ENCODE measurements at places on chromosomes 7 and 10.

DNA sequence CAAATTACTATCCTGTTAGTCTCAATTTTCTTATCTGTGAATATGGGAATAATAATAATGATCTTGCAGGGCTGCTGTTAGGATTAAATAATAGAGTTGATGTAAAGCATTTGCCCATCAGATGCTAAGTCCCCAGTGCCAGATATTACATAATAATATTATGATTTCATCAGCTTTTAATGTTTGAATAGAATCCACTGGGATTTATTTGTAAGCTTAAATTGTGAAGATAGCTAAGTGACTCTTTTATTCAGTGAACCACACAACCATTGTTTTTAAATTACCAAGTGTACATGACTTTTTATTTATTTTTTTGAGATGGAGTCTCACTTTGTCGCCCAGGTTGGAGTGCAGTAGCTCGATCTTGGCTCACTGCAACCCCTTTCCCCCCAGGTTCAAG is 510.3 kb upstream of the DPP6 start:
- DNase-seq, result no peak

DNA sequence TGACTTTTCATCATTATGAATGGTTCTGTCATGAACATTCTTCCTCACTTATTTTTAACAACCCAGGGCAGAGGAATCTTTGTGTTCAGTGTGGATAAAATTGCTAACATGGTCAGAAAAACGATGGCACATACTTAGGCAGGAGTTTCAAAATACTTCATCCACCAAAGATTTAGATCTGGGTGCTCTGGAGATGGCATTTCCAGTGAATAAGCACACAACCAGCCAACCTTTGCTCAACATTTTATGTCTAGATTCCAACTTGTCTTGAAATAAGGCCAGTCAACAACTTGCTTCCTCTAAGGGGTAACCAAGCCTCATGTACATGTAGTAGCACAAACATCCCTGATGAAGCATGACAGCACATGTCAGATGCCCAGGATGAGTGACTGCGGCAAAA is 33.4 kb upstream of the ADRB1 start:
- DNase-seq, result no peak

DNA sequence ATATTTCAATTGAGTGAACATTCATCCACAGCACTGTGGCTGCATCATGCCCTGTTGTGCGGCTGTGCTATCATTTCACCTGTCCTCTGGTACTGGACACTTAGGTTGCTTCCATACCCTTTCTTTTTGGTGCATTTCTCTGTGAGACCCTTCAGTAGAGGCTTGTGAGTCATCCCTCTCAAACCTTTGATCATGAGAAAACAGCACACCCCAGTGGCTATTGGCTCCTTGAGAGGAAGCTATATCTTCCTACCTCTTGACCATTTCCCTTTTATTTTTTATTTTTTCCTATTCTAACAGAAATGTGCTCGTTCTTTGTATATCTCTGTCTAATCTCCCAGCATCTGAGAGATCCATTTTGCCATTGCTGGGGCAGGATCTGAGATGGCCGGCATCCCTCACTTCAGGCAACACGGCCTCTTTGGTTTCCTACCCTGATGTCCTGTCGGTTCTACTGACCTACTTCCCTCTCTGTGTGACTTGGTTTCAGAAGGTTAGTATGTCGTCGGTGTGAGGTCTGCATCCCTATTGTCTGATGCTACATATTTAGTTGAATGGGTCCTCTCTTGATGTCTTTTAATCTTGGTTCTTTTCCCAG is 23.8 kb upstream of the PIK3AP1 start:
- DNase-seq, result no peak

DNA sequence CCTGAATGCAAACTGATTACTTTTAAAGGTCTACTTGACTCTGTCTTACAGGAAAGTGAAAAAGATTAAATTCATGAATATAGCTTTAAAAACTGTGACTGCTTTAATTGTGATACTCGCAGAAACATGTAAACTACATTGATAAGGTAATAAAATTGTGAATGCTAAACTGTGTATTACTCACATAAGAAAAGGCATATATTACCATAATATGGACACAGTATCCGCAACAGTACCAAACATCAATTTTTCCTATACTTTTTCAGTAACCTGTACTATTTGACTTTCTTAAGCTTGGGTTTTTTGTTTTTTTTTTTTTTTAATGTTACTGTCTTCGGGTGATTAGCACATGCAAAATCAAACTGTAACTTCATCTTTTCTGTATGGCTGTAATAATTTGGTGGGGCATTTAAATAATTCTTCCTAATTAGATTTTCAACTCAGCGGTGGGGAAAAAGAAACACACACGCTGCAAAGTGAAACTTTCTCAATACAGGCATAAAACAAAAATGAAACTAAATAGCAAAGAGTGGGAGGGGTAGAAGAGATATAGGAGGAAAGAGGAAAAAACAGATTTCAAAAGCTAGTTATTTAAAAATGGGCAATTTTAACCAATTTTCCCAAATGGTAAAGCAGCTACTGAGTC is 23.2 kb downstream of the NT5C3A start:
- no peak for DNase-seq

DNA sequence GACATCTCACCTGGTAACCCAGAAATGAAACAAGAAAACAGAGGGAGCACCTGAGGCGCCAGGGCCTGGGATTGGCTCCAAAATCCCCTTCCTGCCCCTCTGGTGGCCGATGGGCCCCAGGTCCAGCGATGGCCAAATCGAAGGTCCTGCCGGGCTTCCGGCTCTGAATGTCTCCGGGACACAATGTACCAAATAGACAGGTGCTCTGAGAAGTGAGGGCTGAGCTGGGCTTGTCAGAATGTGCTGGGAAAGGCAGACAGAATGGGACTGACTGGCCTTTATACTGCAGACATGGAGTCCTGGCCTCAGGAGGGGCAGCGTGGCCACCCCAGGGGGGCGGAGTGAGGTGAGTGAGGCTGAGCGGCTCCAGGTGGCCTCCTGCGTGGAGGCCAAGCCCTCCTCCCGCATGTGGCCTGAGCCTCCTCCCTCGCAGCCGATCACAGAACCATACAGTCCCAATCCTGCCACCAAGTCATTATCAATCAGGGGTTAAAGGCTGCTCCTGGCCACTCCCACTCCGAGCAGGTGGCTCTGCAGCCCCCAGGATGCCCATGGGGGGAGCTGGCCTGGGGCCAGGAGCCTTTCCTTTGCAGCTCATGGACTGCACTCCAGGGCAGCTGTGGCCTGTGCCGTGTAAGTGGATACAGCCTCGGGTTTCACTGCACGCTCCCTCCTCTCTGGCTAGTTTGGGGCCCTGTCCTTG is 185.5 kb downstream of the ADARB2 start:
- DNase-seq, result no peak

DNA sequence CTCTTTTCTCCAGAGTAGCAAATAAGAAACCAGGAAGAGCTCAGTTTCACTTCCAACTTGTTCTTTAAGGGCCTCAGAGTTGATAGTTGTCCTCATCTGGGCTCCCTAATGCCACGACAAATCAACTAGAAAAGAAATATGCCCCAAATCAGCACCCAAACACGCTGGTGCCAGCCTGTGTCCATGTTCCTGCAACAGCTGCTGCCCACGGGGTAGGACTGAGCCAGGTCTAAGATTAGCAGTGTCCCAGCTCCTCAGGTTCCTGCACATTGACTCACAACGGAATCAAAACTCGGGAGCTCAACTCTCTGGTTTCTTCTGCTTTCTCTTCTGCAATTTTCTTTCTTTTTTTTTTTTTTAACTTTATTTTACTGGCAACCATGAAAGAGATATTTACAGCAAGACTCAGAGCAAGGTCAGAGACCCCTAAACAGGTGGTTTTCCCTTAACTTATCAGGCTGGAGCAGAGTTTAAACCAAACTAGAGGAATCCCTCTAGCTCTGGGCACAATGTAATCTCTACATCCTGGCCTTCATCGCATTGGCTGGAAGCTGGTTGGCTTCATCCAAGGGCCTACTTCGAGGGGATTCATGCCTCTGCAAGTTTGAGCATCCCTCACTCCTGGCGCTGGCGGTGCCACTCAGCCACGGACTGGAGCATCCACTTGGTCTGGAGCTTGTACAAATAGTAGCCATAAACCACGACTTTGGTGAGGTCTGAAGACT is 126.1 kb downstream of the PFKFB3 start:
- DNase-seq, result no peak

DNA sequence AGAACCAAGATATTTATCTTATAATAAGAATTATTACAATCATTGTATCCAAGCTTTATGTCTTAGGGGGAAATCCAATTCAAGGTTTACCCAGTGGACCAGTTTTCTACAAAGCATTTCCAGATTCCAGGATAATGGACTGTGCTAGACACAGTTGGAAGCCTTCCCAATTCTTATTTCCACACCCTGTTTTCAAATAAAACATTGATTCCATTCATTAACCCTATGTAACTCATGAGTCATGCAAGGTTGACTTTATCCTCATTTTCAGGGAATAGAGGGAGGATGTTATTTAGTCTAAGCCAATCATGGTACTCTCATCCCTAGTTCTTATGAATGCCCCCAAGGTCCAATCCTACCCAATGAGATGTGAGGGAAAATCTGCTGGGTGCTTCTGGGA is 145.7 kb downstream of the RNLS start:
- DNase-seq, result no peak

GRCh38 chr10:51804866-51805265 is 105.5 kb upstream of the CSTF2T start:
- no peak for DNase-seq

- DNase-seq, result peak; percentile 39
Observed at GRCh38 chr7:30445770-30446169, 32.8 kb downstream of the NOD1 start.

- DNase-seq, result peak; percentile 79
Observed at GRCh38 chr7:102079140-102080018, 207.3 kb upstream of the SH2B2 start.

DNA sequence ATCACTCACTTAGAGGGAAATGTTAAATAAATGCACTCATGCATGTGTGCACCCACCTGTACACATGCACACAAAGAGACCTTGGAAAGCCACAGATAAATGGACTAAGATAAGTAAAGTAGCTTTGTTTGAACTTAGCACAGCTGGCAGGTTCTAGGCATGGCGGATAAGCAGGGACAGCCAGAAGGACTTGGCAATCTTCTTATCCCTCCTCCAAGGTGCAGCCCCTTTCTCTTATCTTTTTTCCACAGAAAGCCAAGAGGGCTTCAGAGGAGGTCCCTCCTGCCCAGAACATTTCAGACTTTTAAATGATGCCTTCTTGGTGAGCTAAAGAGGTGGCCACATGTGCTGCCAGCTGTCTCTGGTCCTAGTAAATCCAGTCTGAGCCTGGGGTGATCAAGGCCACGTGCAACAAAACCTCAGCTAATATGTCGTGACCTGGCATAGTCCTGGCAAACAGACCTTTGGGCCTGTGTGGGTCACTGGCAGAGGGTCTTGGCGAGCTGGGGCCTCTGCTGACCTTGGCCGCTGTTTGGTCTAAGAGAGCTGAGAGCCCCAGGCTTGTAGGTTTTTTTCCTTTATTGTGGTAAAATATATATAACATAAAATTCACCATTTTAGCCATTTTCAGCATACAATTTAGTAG is 43.2 kb upstream of the SLC35B4 start:
- DNase-seq, result no peak

- DNase-seq, result no peak
Observed at GRCh38 chr7:569071-569855, 49.6 kb upstream of the PDGFA start.

DNA sequence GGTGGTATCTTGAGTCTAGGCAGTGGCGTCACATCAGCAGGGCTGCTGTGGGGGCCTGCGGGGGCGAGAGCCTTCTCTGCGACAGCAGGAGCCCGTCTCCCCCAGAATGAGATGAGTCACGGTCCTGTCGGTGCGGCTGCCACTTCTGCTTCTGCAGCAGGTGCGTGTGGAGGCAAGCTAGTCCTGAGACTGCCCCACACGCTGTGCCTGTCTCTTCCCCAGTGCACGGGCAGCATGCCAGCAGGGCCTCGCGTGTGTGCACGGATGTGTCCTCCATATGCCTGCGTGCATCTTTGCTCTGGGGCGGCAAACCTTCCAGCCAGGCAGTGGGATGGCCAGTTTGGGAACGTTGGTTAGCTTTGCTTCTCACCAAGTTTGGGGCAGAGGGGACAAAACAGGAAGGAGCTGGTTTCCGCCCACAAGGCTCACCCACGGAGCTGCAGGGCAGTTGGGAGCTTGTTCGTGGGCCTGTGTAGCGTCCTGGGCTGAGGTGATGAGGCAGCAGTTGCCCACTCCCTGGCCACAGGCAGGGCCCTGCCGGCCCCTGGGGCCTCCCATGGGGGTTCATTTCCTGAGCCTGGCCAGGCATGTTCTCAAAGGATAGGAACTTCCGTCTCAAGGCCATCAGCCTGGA is 60.8 kb upstream of the PPIF start:
- no peak for DNase-seq

GRCh38 chr7:148124477-148124876 is 466.1 kb upstream of the C7orf33 start:
- DNase-seq, result no peak

GRCh38 chr7:117323305-117323850 is 520 bp upstream of the WNT2 start:
- peak; percentile 48 for DNase-seq

DNA sequence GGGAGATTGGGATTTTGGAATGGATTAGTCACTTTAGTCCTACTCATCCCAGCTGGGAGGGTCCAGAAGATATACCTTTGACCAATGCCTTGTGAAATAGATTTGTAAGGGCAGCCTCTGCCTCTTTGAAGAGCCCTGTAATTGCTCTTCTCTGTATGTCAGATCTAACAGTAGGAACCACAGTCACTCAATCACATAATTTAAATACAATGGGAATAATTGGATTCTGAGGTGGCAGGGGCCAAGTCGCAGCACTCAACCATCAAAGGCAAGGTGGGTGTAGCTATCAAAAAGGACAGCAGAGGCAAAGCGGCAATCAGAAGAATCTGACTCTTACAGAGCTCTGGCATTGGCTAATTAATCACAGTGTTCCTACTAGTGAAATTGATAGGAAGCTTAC is 650.9 kb upstream of the ANKRD30A start:
- DNase-seq, result no peak

DNA sequence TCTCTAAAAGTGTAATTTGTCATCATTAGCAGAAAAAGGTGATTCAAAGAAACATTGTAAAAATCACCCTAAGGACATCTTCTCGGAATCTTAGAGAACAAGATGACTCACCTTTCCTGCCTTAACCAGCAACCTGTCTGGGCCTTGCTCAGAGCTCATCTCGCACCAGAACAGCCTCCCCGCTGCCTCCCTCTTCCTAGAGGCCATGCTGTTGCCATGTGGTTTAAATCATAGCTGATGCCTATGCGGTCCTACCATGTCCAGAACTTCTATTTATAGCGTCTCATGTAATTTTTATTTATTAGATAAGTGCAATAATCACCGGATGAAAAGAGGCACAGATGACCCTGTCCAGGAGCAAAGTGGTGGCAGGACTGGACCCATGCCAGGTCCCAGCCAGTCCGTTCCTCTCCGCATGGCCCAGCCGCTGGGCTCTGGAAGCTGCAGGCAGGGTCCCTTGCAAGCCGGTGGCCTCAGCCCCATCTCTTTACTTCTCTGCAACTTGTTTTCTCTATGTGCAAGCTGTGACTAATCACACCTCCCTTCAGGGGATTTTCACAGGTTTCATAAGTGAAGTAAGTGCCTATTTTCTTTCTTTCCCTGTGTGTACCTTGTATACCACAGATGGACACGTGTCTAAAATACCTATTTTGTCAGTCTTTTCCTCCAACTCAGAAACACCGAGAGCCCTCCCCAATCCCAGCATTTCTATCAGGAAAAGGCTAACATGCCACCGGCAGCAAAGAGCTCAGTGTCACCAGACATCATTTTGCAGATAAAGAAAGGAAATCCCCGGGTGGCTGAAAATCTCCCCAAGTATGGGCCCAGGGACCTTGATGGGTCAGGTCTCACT is 27.1 kb downstream of the KLF6 start:
- no peak for DNase-seq
